Femur (tissue), 1 donor: ENCODE measurements at places on chromosomes 11 and 22.

DNA sequence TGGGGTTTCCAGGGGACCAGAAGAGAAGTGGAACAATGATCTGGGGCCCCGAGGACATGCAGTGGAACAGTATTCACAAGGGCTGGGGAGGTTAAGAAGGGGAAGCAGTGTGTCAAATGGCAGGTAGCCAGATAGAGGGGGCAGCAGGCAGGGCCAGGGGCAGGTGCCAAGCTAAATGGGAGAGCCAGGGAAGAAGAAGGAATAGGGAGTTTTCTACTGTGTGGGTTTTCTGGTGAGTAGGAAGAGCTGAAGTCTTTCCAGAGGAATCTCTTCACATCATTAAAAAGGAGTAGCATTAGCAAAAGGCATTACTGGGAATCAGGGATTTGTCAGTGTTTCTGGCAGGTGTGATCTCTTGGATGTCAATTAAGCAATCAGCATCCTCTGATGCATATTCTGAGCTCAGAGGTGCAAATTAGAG, 55.8 kb downstream of the IRAG1 start:
- DNase-seq = peak; percentile 56

GRCh38 chr22:47445212-47445611, 682.8 kb downstream of the TBC1D22A start:
- no peak for DNase-seq

- DNase-seq = no peak
These were observed 66.9 kb upstream of the NARS2 start for GRCh38 chr11:78641541-78641940.

DNA sequence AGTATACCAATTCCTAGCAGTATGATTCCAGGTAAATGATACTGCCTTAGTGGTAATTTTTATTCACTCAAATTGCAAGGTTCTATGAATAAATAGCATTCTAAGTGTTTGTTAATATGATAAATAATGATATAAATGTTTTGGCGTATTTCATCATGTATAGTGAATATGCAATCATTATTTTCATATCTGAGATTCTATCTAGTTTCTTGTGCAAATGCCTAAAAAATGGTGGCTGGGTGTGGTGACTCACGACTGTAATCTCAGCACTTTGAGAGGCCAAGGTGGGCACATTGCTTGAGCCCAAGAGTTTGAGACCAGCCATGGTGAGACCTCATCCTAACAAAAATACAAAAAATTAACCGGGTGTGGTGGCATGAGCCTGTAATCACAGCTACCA, 13.9 kb downstream of the HIPK3 start:
- DNase-seq = no peak
